CD4-positive, alpha-beta T cell treated with Interferon alpha-2 for 1 hour (primary cell): ENCODE measurements at places on chromosomes 3 and 15.

DNA sequence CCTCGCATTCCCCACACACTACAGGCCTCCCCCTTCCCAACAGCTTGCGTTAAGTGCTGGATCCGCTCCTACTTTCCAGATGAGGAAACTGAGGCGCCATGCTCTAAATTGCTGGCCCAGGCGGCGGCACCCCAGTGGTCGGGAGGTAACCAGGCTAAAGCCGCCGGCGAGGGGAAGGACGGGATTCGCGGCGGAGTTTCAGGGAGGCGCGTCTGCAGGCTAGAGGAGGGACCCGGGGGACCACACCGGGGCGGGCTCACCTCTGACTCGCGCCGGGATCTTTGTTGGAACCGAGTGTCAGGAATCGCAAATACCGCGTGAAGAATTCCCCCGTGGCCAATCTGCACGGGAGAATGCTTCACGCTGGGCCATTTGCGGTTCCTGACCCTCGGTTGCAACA, 24.6 kb upstream of the PTPN23 start:
- DNase-seq, result no peak

DNA sequence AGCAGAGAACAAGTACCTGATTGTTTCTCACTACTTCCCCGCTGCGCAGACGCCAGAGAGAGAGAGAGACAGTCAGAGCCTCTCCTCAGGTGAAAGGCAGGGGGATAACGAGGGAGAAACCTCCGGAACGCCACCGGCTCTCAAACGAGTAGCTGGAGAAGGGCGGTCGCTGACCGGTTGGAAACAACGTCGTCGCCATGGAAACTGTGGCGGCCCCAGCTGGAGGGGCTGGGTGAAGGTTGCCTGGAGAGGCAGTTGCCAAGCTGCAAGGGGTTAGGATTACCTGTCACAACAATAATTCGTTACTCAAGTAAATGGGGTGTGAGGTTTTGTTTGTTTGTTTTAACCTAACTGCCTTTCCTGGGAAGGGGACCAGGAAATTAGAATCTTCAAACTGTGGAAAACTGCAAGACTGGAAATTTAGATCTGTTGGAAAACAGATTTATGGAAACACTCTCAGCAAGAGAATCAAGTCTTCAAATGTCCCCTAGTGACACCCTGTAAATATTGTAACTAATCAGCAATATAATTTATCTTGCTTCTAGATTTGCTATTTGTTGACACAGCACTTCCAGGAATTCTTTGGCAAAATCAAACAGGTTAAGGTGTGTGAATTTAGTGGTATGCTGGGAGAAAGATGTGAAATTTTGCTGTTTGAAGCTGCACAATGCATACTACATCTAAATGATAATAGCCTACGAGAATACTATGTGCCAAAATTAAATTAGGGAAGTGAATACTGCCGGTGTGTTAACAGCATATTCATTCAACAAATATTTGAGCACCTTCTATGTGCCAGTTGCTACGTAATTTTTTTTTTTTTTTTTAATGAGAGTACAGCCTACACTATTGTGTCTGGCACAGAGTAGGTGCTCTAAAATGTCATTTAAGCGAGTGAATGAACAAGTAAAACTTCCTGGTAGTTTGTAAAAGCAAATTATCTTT, at the start of gene DNAH12:
Gene DNAH12, minus strand, starts transcription at position 164 of the 945 bp plus-strand sequence. CDS start 1,474 bp downstream, outside the sequence.
- DNase-seq, result no peak

- DNase-seq, result no peak
Observed at GRCh38 chr15:72865486-72865885, 81.9 kb upstream of the ADPGK start.

- DNase-seq, result no peak
Observed at GRCh38 chr3:180036671-180037455, at the start of gene PEX5L. PEX5L (minus strand) TSS chr3:180036937; CDS start chr3:180036599, 338 bp downstream.

DNA sequence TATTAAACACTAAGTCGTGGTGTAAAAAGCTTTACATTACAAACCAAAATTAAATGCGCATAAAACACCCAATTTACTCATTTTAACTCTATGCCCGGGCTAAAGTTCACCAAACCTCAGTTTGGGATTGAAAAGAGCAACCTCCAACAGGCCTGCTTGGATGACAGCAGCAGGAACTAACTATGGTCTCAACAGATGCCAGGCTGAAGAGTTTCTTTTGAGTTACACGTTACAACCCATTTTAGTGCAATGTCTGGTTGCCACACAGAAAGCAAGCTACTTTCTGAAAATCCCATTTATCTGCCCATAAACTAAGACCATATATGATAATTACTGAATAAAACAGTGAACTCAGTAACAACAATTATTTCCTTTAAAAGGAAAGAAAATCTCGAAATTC, 2.2 kb downstream of the SATB1 start:
- DNase-seq, result no peak

GRCh38 chr3:27391796-27392195, 22.6 kb upstream of the NEK10 start:
- DNase-seq, result no peak

DNA sequence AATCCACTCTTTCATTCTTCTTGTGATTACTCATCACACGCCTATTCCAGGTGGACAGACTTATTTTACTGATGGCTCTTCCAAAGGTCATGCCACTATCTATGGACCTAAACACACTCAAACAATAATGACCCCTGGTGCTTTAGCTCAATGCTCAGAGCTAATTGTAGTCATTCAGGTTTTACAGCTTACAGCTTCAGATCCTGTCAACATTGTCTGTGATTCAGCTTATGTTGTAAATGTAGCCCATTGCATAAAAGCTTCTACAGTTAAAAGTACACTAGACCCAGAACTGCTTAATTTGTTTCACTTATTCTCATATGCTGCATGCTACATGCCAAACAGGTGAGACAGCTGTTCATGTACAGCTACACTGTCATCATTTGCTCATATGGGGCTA, 49.2 kb downstream of the LSM3 start:
- no peak for DNase-seq

DNA sequence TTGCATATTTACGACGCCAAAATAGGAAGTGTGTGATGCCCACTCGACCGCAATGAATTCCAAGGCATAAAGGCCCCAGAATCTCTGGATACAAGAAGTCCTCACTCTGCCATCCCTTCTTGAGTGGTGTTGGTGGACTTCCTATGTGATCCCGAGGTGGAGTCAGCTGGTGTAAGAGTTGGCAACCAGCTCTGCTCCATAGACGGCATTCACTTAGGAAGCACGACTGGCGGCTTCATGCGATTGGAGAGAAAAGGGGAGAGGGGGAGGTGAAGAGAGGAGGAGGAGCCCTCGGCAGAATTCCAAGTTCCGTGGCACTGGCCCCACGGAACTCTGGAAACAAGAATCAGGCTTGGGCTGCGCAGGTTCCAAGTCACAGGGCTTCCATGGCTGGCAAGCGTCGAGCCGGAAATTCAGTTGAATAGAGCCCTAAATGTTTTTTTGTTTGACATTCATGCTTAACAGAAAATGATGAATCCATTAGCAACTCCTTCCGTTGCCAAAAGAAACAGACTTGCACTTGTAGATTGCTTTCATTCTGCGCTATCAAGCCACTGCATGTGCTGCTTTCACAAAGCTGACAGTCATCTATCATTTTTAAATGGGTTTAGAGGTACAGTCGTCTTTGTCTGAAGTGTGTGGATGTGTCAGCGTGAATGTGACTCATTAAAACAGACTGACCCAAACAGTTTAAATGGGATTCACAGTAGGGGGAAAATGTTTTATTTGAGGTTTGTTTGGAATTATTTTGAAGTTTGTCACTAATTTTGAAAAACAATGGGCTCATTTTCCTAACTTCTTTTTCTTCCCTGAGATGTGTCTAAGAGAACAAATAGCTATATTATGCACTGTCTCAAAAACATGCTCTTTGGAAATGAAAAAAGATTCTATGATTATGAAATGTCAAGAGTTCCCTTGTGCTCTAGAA, 428.3 kb upstream of the ATP11B start:
- no peak for DNase-seq

GRCh38 chr15:26562336-26562735, 210.5 kb downstream of the GABRB3 start:
- DNase-seq, result no peak

DNA sequence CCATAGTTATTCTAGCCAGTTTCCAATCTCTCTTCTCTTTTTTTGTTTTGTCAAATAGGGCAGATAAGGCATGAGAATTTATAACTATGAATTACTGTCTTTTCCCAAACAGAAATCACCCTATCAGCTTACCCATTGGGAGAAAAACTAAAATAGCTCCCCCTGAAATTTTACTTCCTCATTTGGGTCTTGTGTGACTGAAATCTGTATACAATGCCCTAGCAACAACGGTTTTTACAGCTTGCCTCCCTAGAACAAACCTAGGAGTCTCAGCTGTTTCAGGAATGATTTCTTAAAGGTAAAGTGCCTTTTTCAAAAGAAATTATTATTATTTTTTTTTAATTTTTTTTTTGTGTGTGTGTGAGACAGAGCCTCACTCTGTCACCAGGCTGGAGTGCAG, 56.8 kb downstream of the CD86 start:
- DNase-seq, result no peak

GRCh38 chr15:38930851-38931572, 366.4 kb upstream of the RASGRP1 start:
- no peak for DNase-seq

DNA sequence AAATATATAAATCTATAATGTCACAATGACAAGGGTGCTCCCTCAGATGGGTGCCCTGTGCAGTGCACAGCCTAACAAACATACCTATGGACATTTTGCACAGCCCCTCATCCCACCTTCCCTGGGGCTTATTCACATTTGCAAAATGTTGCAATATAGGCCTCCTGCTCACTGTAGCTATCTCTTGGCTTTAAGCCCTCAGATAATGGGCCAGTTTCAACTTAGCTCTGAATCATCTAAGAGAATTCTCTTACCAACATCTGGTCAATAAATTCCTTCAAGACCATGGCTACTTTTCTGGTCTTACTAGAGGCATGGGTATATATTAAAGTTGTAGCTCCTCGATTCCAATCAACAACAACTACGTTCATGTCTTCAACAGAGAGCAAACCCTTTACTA, 17.9 kb downstream of the LIPH start:
- no peak for DNase-seq

- DNase-seq, result no peak
Observed at GRCh38 chr3:80688814-80689213, 921.0 kb upstream of the ROBO1 start.
